Stimulated activated CD8-positive, alpha-beta memory T cell treated with anti-CD3 and anti-CD28 coated beads, Interleukin-7, amount 100 ng/mL, for 48 hours (primary cell): ENCODE measurements at places on chromosomes 3 and 15.

DNA sequence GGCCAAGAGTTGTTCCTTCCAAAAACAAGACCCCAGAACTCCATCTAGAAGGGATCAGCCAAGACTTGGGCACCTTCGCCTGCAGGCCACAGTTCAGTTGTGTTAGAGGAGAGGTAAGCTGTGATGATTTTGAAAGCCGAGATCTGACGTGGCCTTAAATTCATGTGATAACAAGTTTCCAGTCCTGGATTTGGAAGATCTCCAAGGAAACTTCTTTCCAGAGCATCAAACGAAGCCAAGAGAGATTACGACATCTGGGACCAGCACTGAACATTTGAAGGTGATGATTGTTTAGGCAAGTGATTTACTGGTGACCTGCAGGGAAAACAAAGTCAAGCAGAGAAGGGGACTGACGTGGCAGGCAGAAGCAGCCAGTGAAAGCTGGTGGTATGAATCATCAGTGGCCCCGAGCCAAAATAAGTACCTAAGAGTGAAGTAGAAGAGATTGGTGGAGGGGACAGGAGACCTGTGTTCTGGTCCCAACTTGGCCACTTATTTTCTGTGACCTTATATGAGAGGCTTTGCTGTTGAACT is 339.0 kb upstream of the PROK2 start:
- no peak for DNase-seq

DNA sequence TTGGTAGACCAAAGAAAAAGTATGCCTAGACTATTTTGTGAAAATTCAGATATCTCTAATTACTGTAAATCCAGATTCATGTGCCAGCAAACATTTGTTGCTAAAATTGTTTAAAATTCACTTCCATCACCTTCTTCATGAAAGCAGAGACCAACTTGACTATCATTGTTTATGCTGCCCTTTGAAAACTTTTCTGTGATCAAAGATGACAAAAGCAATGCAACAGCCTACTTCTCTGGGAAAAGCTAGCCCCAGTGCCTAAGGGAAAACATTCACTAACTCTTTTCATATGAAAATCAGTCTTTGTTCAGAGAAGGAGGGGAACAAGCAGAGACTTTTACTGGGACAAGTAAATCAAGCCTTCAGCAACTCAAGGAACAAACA is 178.0 kb upstream of the P2RY1 start:
- DNase-seq = no peak

- DNase-seq = no peak
These were observed 223.8 kb downstream of the NTRK3 start for GRCh38 chr15:88032787-88033186.

DNA sequence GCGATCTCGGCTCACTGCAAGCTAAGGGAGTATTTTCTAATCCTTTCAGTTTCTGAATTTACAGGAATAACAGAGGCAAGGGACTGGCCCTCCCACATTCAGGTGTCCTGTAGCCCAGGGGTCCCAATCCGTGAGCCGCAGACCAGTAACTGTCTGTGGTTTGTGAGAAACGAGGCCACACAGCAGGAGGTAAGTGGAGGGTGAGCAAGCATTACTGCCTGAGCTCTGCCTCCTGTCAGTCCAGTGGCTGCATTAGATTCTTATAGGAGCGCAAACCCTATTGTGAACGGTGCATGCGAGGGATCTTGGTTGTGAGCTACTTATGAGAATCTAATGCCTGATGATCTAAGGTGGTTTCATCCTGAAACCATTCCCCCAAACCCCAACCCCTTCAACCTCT is 5.0 kb upstream of the IL17RC start:
- DNase-seq = no peak

- DNase-seq = no peak
These were observed 3.4 kb downstream of the CIB2 start for GRCh38 chr15:78127882-78128281.

DNA sequence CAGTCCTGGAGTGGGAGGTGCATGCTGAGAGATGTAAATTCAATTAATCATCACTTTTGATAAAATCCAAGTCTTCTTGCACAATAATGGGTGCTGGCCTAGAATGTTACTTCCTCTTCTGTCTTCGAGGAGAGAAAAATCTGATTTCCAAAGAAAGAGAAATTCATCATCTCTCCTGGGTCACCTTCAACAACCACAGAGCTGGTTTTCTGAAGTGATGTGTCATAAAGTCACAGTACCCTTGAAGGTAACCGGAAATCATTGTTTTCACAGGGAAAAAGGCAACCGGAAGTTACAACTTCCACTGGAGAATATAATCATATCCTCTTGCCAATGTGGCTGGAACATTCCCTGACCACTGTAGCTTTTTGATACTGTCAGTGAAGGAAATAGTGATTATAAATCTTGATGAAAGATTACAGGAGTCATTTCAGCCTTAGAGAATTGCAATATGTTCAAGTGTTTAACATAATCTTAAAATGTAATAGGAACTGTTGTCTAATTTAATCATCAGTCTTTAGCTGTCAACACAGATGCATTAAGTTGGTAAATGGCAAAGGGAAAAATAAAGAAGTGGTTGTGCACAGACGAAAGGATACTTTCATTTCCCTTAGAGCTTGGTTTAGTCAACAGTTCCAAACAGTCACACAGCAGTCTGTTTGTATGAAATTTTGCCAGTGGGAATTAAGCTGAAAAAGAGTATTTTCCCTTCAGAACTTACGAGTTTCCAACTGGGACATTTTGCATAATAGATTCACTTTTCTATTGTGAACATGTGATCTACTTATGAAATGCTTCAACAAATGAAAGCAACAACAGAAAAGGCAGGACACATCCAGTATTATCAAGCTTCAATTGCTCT is 106.5 kb upstream of the SLC4A7 start:
- DNase-seq = no peak

- no peak for DNase-seq
These were observed 26.2 kb upstream of the IL16 start for GRCh38 chr15:81170511-81170910.

DNA sequence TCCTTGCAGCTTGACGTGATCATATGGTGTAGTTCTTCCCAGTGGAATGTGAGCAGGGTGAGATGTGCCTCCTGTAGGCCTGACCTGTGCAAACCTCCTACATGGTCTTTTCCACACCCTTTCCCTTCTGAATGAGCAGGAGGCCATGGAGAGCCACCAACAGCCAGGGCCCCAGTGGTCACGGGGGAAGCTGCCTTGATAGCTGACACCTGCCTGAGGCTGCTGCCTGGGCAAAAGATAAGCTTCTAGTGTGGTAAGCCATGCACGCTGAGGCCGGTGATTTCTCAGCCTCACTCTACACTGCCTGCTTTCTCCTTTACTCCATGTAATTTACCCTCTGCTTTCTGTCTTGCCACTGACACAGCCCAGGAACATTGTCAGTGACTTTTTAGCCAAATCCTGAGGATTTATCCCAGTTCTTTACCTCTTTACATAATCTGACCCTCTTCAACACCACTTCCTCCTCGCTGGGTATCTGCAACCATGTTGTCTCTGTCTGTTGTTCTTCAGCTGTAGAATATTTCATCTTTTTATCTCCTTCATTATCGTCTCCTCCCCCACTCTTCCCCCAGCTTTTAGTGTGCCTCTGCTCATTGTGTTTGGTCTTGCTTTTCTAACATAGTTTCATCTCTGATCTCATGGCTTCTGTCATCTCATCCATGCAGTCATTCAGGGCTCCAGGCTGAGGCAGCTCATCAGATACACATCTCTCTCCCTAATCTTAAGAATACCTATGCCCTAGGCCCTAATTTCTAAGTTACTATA is 11.2 kb upstream of the KBTBD12 start:
- no peak for DNase-seq

DNA sequence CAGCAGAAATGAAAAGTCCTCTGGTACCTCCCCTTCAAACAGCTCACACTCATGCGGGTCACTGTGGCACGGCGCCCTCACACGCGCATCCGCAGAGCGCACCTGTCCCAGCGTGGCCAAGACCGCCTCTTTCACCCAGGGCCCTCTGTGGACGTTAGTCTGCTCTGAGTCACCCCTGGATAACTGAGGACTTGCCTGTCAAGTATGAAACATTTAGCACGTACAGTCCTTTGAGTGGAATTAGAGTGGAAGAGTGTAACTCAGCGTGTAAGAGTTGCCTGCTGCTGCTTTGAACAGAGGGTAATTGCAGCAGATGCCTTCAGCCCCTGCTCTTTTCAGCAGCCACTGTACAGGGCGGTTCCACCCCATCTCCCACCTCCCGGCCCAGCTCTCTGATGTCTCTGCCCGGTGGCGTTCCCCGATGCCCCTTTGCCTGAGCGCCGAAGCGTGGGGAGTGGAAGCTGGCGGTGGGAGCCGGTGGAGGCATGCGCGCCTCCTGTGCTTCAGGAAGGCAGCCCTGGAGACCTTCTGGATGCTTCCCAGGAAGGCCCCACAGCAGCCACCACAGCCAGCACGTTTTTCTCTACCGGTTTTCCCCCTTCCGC is 23.0 kb downstream of the CPN2 start:
- DNase-seq = no peak

- no peak for DNase-seq
These were observed 22.0 kb downstream of the SLC9A9 start for GRCh38 chr3:143826296-143826695.

DNA sequence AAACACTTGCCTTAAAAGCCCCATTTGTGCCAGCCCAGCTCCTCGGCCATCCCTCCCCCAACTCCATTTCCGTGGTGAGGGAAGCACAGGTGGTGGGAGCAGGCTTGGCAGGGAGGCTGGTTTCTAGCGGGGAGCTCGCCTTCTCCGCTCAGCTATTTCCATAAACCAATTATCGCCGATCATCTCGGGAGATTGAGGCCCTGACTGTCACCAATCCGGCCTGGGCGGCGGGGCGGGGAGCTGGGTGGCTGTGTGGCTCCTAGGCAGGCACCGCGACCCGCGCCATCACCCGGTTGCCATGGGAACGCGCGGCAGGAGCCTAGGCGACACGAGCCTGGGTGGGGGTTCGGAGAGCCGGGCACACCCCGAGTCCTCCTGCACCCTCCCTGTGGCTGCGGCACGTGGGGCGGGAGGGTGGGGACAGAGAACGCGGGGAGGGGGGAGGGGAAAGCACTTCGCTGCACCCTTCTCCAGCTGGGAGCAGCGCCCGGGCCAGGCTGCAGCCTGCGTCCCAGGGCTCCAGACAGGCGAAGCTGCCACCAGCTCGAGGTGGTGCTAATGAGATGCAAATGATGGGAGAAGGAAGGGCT is 9.3 kb downstream of the CCDC33 start:
- DNase-seq = no peak

- no peak for DNase-seq
These were observed 830.9 kb downstream of the EDEM1 start for GRCh38 chr3:6018456-6018855.

DNA sequence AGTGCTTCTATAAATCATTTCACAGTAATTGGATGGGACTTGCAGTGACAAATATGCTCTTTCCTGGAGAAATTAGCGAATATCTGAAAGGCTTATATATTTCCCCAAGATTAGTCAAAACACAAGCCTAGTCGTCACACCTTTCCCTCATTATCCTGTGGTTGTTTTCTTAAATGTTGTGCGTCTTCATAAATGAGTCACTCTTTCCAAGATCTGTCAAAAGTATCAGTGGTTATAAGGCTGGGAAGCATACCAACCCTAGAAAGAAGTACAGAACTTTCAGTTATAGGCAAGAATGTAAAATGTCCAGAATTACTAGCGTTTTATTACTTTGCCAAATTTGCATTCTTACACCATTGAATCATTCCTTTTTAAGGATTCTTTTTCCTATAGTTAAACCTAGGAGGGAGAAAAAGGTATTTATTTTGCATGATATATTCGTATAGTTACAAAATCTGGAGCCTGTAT is 33.6 kb downstream of the TMEM212 start:
- no peak for DNase-seq

GRCh38 chr3:11302444-11302843 is 30.2 kb downstream of the ATG7 start:
- DNase-seq = no peak

- no peak for DNase-seq
These were observed 31.9 kb downstream of the FBXO45 start for GRCh38 chr3:196600359-196600758.

DNA sequence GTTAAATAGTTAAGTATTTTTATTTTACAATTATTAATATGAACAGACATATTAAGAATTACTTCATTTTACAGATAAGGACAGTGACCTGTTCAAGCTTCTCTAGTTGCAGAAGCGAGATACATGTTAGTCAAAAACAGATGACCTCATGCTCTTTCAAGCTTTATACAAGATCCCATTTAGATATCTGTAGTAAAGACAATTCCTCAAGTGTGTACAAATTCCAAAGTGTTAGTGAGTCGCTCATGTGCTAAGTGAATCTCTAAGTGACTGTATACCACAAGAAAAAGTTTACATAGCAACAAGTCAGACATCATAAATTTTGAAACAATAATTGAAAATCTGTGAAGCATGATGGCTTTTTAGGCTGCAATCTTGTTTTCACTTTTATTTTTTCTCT is 293.8 kb downstream of the ROBO1 start:
- DNase-seq = no peak

- DNase-seq = no peak
These were observed 179.9 kb downstream of the ZIC1 start for GRCh38 chr3:147589016-147589415.

DNA sequence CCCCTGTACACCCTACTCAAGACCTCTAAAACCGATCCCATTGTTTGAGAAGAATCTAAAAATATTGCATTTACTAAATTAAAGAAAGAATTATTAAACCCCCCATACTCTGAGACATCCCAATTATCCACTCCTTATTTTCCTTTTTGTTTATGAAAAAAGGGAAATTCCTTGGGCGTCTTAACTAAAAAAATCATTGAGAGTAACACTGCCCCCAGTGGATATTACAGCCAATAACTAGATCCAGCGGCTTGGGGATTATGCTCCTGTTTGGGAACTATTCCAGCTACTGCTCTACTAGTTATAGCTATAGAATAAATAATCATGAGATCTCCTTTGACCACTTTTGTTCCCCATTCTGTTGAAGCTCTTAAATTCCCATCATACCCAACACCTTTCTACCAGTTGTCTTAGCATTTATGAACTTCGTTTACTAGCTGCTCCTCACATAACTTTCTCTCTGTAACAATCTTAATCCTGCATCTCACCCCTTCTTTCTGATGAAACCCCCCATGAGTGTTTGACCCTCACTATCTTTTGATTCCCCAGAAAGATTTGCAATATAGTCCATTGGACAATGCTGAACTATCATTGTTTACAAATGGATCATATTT is 12.7 kb upstream of the CFAP91 start:
- no peak for DNase-seq

DNA sequence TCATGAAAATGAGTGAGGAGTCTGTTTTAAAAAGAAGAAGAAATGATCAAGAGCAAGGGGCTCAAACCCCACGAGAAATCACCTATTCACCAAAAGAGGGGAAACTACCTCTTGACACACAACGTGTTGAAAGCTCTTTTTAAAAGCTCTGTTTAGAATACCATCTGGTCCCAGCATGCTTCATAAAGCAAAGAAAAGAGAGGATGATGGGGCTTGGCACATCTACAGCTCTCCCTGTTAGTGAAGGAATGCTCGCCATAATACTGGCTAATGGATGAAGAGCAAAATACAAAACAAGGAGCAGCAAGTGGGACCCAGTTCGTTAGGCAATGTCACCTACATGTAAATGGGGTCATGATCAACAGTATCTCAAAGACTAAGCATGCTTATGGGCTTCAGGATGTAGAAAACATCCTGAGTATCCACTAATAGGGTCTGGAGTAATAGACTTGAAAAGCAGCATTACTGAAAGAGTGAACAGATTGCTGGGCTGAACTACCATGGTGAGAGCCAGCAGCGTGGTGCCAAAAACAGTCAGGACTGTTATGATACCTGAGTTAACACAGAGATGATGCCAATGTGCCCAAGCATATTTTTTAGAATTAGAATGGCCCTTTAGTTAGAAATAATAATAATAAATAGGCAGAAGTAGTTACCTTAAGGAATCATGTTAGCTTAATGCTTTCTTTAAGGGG is 159.7 kb upstream of the POU1F1 start:
- DNase-seq = no peak

- DNase-seq = no peak
These were observed 5.2 kb downstream of the ANXA2 start for GRCh38 chr15:60392601-60392985.
